Kidney tubule cell (primary cell): ENCODE measurements at places on chromosomes 3 and 15.

DNA sequence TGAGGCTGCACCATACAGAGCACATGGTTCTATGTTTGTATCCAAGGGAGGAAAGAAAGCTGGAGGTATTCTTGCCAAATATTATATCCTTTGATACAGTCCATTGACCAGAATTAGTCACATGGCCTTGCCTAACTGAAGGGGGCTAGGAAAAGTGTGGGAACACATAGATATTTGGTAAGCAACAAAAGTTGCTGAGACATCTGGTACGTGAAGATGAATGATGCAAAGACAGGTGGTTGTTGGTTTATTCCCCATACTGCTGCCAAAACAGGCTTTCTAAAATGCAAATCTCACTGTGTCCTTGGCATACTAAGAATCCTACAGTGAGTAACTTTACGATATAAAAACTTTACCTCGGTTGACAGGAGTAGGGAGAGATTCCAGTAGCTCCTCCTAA, 162.2 kb downstream of the VGLL3 start:
- no peak for DNase-seq

DNA sequence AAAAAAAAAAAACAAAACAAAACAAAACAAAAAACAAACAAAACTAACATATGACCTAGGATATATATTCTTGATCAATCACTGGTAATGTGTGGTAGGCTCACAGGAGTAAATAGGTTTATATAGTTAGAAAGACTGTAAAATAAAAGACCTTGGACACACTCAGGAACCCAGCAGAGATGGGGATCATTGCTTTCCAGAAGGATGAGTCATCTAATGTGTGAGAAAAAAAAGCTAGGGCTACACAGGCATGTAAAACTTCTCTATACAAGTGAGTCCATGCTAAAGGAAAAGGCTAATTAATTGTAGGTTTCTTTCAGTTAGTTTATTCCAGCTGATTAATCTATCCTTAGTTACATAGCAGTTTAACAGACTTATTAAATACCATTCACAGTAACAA, 710.3 kb upstream of the ARPP21 start:
- DNase-seq: no peak

GRCh38 chr15:101255051-101255395, 3.2 kb upstream of the CHSY1 start:
- no peak for DNase-seq

DNA sequence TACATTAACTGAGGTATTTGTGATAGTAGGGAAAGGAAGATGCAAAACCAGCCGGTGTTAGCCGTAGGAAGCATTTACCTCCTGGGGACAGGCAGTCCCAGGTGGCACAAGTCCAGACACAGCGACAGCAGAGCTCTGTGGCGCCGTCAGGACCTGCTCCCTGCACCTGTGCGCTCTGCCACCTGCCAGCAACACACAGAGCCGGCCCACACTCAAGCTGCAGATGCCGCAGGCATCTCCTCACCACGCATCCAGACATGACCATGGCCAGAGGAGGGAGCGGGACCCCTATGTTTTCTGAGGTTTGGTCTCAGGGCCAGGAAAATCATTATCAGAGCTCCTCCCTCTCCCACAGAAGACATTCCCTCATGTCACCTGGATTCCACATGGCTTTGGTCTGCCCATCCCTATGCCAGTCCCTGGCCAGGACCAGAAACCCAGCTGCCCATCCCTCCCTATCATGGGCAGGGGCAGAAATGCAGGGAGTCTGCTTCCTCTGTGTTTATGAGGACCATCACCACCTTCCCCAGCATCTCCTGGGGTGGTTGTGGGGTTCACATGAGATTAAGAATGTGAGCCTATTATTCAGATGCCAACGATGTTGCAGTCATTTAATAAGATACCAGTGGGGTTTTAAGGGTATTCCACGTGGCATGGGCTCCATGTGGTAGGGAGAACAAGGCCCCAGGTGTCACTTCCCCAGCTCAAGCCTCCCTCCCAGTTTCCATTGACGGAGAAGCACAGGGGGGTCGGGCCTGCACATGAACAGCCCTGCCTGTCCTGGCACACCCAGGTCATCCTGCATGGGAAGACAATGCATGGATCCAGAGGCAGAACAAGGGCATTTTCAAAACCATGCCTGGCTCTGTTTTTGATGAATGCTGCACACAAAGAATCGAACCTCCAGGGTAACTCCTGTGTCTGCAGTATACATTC, 251.1 kb downstream of the OCA2 start:
- DNase-seq: no peak

DNA sequence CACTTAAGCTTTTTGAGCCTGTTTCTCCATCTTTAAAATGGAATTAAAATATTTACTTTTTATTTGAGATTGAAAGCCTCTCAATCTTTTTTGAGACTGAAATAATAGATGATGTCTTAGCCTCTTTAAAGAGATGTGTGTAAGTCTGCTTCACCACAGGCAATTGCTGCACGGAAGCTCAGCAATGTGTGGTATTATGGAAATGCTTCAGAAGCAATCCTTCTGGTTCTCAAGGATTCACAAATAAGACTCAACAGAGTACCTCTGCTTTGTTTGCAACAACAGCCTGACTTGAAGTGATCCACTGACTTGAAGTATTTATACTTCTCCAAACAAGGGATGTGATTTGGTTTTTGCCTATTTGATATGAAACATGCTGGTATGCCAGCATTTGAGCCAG, 332.0 kb upstream of the RASGRP1 start:
- no peak for DNase-seq

- no peak for DNase-seq
Measured at GRCh38 chr3:127541320-127541719, 49.2 kb downstream of the TPRA1 start.

DNA sequence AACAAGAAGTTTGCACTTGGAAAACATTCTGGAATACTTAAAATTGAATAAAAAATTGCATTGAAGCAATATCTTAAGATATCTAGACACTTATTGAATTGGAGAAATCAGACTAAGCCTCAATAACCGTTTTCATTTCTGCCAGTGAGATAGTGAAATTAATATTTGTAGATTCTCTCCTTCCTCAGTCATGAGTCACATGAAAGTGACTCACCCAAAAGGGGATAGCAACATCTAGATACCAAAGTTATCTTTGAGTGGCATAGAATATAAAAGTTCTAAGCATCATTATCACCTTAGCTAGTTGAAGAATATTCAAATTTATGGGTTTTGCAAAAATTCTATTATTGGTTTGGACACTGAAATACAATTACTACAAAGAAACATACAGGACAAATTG, 614.8 kb upstream of the ZNF717 start:
- peak; percentile 13 for DNase-seq

- DNase-seq: peak; percentile 53
Measured at GRCh38 chr15:100335335-100335999, 6.3 kb downstream of the ADAMTS17 start.

DNA sequence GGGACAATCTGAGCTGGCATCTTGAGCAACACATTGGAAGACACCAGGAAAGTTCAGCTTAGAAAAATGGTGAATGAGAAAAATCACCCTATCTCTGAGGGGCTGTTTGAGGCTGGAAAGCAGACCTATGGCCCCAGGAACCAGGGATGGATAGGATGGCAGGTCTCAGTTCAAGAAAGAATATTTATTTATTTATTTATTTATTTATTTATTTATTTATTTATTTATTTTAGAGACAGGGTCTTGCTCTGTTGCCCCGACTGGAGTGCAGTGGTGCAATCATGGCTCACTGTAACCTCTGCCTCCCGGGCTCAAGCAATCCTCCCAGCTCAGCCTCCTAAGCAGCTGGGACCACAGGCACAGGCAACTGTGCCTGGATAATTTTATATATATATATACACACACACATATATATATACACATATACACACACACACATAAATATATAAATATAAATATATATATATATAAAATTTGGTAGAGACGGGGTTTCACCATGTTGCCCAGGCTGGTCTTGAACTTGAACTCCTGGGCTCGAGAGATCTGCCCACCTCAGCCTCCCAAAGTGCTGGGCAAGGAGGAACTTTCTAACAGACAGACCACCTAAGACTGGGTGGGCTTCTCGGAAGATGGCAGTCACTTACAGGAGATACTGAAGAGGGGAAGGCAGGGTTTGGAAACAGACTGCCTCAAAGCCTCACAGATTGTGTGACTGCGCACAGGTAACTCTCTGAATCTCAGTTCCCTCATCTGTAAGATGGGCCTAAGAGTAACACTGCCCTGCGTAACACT, 29.7 kb downstream of the CCDC13 start:
- no peak for DNase-seq

- peak; percentile 54 for DNase-seq
Measured at GRCh38 chr3:12138044-12138443, 20.7 kb downstream of the TIMP4 start.

- DNase-seq: peak; percentile 47
Measured at GRCh38 chr3:60086811-60087210, 1037.0 kb upstream of the CFAP20DC start.
